ENCODE measurements at places on chromosomes 16 and 17. TPM values are rescaled to one million over a fixed set of nuclear protein-coding genes. Genes with fewer than 3 reads are reported as not detected.

GRCh38 chr16:9042964-9043680 is 48.3 kb upstream of the HAPSTR1 start:
- H3K36me3 ChIP-seq = peaks cover 4% of the 10 kb centered on the region
- H3K27me3 ChIP-seq = peaks cover 2% of the 10 kb centered on the region
- no peak overlapping the region for H3K4me3 ChIP-seq
- H3K4me1 ChIP-seq = peaks cover 28% of the 10 kb centered on the region
- no peak for DNase-seq

DNA sequence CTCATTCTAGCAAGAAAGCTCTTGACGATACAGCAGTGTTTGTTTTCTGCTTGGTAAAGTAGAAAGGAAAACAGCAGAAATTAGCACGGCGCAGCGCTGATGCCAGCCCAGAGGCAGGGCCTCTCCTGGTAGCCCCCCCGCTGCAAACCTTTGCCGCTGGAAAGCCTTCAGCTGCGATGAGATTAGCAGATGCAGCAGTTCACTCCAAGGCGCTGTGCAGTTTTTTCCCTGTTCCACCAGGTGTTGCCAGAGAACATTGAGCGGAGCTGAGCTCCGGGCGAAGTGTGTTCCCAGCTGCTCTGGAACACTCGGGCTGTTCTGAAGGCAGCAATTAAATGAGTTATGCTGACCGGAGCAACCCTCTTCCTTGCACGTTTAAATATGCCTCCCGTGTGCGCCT is 72.5 kb downstream of the RBFOX1 start:
- H3K4me3 ChIP-seq = no peak overlapping the region
- DNase-seq = no peak
- H3K4me1 ChIP-seq = no peaks in the 10 kb centered on the region
- H3K36me3 ChIP-seq = no peaks in the 10 kb centered on the region

DNA sequence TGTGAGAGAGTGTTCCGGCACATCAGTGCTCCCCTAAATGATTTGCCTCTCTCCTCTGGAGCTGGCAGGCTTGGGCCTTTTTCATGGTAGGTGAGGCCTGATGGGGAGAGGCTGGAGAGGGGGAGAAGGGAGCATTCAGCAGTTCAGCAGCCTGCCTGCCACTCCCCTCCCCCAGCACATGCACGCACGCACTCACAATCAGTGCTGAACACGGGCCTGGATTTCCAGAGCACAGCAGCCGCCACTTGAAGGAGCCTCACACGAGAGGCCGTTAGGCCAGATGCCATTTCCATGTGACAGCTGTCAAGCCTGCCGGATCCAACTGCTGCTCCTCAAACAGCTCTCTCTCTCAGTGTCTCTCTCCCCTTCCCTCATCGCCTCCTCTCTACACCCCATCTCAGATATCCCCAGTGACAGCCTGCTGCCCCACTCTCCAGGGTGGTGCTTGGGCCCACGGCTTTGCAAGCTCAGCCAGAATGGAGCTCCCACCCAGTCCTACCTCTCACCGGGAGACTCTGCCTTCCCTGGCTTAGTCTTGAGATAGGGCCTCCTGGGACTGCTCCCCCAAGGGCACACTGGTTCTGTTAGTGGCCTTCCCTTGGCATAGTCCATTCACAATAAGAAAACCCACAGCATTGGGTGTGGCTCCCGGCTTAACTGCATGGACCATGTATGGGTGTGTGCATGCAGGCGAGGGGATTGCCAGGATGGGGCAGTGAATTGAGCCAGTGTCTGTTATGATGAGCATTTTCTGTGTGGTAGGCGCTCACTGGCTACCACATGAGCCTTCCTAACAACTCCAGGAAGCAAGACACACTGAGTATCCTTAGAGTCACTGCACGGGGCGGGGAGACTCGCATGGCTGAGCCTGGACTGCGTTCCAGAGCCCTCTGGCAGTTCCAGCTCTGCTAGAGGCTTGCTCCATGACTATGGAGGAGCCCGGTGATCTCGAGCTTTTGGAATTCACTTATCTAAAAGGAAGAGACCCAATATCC is 226.2 kb downstream of the CCDC182 start:
- H3K4me1 ChIP-seq = peaks cover 18% of the 10 kb centered on the region
- H3K4me3 ChIP-seq = no peak overlapping the region
- no peak for DNase-seq
- no peak overlapping the region for H3K27ac ChIP-seq
- peaks cover 7% of the 10 kb centered on the region for H3K36me3 ChIP-seq

GRCh38 chr16:82888591-82889001 is 261.8 kb downstream of the CDH13 start:
- no peaks in the 10 kb centered on the region for H3K36me3 ChIP-seq
- H3K27ac ChIP-seq = no peak overlapping the region

DNA sequence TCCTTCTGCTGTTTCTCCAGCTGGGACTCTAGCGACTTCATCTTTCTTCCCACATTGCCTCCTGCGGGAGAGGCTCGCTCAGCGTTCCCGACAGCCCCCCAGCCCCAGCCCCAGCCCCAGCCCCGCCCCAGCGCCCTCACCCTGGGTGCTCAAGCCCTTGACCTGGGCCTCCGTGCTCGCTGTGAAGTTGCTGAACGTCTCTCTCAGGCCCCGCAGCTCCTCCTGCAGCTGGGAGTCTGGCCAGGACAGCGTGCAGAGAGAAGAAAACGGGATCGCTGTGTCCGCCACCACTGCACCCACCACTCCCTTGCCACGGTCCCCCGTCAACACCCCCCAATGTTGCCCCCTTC is 2.4 kb downstream of the ASGR1 start:
- peaks cover 11% of the 10 kb centered on the region for H3K27me3 ChIP-seq
- H3K4me1 ChIP-seq = peaks cover 9% of the 10 kb centered on the region
- no peak for DNase-seq
- no peaks in the 10 kb centered on the region for H3K36me3 ChIP-seq

- H3K27ac ChIP-seq = no peak overlapping the region
- no peaks in the 10 kb centered on the region for H3K27me3 ChIP-seq
- no peaks in the 10 kb centered on the region for H3K36me3 ChIP-seq
- H3K4me3 ChIP-seq = no peak overlapping the region
Measured at GRCh38 chr16:73383195-73383987, 335.5 kb upstream of the ZFHX3 start.

DNA sequence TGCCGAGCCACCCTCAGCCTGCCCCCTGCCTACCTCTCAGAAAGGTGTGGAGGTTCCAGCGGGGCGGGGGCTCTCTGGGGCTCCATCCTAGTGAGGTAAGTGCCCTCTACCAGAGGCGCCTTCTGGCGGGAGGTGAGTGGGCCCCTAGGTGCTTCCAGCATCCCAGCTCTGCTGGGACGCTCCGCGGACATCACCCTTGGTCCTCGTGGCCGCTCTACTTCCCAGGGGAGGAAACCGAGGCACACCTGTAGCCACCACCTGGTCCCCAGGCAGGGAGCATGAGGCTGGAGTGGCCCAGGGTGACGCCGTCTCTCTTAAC is 1.4 kb downstream of the MCRIP2 start:
- no peaks in the 10 kb centered on the region for H3K27me3 ChIP-seq
- DNase-seq = no peak
- peak overlapping the region; percentile 75 for H3K4me3 ChIP-seq
- H3K4me1 ChIP-seq = peaks cover 4% of the 10 kb centered on the region

- H3K36me3 ChIP-seq = no peaks in the 10 kb centered on the region
- peaks cover 2% of the 10 kb centered on the region for H3K27me3 ChIP-seq
Measured at GRCh38 chr17:65886315-65887245, 305.4 kb downstream of the CEP112 start.

DNA sequence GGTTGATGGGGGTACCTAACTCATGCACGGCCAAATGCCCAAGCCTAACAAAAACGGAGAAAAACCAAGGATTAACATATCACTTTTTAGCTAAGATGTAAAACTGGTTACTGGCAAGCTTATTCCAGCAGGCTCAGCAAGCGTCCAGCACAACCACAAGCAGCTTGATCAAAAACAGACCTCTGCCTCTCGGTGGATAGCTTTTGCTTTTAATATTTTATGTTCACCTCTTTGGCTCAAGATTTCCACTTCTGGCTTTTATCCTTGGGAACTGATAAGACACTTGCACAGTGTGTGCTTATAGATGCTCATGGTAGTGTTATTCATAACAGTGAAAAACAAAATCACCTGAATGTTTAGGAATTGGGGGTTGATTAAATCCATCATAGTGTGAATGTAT is 206.9 kb upstream of the CACNG5 start:
- no peak overlapping the region for H3K27ac ChIP-seq
- peaks cover 3% of the 10 kb centered on the region for H3K36me3 ChIP-seq
- H3K4me1 ChIP-seq = peaks cover 37% of the 10 kb centered on the region
- no peak for DNase-seq
- H3K27me3 ChIP-seq = no peaks in the 10 kb centered on the region

The GH1 gene
- not detected for total RNA-seq

The CLUH gene
- total RNA-seq = 130 TPM

The DHRS7B gene
- total RNA-seq = 19.4 TPM

The TBC1D26 gene
- 0.23 TPM for total RNA-seq

The DNAAF1 gene
- not detected for total RNA-seq

The CD300LB gene
- total RNA-seq = not detected

The MEFV gene
- 0.18 TPM for total RNA-seq

The PRDM7 gene
- not detected for total RNA-seq

The BOLA2 gene
- total RNA-seq = 22.7 TPM

Data from activated T-helper 2 cell treated with anti-CD3 and anti-CD28 coated beads, Interferon-gamma antibody, Interleukin-2, Interleukin-4, amounts not matched to agents 10 μg/mL and 5 μg/mL and 100 μg/mL, durations not matched to agents 14 hours and 24 hours and 36 hours (primary cell).